ENCODE measurements at places on chromosomes 1 and 21.

- no peak for DNase-seq
Observed at GRCh38 chr1:172118618-172119017, 277.3 kb downstream of the DNM3 start.

DNA sequence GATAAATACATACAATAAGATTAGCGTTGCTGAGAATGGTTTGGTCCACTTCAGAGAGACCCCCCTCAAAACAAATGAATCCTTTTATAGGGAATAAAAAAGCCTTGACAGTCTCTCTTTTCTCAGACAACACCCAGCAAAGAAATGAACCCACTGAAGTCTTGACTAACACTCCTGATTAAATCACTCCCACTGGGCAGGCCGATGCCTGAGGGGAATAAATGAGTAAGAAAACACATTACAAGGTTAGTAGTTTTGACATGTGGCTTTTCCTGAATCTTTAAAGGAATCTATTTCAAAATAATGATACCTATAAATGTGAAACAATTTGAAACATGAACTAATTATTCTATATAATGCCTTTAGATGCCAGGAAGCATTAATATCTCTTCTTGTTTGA, 146.9 kb upstream of the POGK start:
- no peak for DNase-seq

DNA sequence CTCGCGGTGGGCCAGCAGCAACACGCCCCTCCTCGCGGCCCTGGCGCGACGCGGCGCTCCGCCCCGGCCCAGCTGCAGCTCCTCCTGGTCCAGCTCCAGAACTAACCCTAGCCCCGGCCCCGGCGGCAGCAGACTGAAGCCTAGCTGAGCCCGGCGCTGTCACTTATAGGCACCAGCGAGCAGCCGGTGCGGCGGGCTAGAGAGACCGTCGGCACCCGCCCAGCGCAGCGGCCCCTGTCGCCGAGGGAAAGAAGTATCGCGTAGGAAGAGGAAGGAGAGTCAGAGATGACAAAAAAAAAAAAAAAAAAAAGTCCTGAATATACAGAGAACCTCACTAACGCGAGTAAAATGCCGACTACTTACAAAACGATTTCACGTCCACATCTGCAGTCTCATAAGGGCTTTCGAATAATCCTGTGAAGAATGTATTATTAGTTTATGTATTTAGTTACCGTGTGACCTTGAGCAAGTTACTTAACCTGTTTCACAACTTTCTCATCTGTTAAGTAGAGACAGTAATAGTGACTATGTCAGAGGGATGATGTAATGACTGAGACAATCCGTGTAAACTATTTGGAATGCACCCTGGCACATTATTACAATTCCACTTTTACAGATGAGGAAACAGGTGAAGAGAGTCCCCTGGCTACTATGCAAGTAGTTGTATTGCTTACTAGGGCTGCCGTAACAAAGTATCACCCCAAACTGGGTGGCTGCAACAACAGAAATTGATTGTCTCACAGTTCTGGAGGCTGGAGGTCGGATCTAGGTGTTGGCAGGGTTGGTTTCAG, at the start of gene SLC9A1:
Gene SLC9A1, minus strand, starts transcription at position 135 of the 791 bp plus-strand sequence. CDS start 791 bp downstream, outside the sequence.
- peak; percentile 88 for DNase-seq

- no peak for DNase-seq
Observed at GRCh38 chr1:167548059-167548932, 5.3 kb downstream of the CREG1 start.

- DNase-seq: no peak
Observed at GRCh38 chr1:1021010-1021919, 1.3 kb downstream of the AGRN start.

DNA sequence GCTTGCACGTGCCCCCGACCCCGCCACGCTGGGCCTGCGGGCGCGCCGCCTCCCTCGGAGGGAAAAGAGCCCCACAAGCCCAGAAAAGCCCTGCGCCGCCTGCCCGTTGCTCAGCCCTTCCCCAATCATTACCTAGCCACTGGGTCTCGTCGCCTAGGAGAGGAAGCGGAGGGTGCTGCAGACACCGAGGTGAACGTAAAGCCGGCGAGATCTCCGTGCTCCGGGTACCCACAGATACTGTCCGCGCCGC, at the start of gene ENO1:
Gene ENO1, minus strand, starts transcription at position 239 of the 250 bp plus-strand sequence. CDS start 3,778 bp downstream, outside the sequence.
- DNase-seq: no peak

DNA sequence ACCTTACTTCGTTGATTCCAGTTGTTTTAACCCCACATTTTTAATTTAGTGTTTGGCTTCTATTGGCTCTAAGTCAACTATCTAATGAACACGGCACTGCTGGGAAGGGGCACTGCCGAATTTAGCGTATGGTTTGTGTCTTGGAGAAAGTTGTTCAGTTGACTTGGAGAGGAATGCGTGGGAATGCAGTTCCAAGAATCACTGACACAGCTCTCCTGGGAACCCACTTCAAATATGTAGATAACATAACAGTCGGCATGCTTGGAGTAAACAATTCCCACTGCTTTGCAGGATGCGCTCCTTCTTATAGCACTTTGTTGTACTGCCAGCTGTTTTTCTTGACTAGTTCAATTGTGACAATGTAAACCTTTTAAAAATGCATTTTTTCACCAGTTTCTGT, 104.3 kb downstream of the RYR2 start:
- DNase-seq: no peak

- DNase-seq: no peak
Observed at GRCh38 chr1:25803368-25803767, 3.4 kb downstream of the SELENON start.

- DNase-seq: no peak
Observed at GRCh38 chr1:112866151-112866550, 89.8 kb downstream of the SLC16A1 start.

- no peak for DNase-seq
Observed at GRCh38 chr1:84403347-84403746, 5.1 kb downstream of the DNASE2B start.

- peak; percentile 2 for DNase-seq
Observed at GRCh38 chr1:215526147-215526845, 40.8 kb upstream of the KCTD3 start.

GRCh38 chr1:26160527-26161414, 1.9 kb downstream of the FAM110D start:
- DNase-seq: no peak

DNA sequence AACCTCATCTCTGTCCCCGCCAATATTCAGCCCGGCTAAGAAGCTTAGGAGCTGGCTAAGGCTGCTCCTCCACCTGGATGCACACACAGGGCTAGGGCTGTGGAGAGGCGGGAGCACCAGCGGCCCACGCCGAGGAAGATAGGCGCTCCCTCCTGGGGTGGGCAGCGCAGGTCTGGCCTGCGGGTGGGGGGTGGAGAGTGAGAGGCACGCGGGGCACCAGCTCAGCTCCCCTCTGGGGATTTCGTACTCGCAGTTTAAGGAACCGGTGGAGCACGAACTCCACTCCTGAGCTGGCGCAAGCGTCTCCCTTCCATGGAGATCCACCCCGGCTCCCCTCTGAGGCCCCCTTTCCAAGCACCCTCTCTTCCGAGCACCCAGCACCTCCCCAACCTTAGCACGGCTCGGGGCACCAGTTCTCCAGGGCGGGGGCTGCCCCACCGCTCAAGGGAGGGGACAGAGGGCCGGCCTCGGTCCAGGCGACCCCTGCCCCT, 433 bp upstream of the KAZN start:
- no peak for DNase-seq

- DNase-seq: no peak
Observed at GRCh38 chr1:47487850-47488450, 50.1 kb downstream of the FOXD2 start.

DNA sequence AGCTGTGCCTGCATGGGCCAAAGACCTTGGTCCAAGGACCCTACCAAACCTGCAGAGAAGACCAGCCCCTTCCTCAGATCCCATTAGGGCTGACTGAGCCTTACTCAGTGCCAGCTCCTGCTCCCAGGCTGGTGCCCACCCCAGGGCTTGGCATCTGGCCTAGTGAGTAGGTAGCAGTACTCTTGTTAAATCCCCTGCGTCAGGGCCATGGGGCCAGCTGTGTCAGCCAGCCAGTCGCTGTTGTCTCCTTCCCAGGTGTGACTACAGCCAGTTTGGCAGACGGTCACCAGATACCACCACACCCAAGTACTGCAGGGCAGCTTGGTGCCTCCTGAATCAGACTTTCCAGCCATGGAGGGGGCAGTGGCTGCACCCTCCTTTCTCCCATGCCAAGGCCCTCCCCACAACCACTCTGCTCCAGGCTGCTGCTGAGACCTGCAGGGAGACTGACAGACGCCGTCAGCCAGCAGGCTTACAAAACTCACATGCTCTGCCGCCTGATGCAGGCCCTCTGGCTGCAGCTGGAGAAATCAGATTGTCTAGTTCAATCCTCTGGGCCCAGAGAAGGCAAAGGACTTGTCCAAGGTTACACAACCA, 3.0 kb downstream of the TENT5B start:
- no peak for DNase-seq

- DNase-seq: no peak
Observed at GRCh38 chr1:204301171-204301957, 58.4 kb downstream of the PLEKHA6 start.

- no peak for DNase-seq
Observed at GRCh38 chr1:108892356-108893140, 15.8 kb downstream of the GPSM2 start.

DNA sequence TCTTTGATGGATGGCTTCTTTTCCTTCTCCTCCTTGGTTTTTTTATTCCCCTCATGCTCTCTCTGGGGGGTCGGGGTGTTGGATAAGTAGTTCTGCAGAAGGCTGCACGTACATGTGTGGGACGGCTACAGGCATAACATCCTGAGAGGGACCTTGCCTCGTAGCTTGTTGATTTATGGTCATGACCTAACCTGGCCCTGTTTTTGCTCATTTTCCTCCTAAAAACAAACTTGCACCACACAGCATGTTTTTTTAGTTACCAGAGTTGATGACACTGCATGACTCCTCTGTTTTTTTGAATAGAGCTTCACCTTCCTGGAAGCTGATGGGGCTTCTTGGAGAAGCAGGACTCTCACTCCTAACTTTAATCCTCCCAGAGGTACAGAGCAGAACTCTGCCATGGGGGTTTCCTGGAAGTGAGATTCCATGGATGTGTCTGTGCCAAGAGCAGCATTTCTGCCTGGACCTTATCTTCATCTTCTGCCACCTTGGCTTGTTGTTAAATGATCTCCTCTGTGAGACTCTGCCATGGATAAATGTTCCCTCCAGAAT, 114.7 kb downstream of the PAPPA2 start:
- DNase-seq: no peak

GRCh38 chr1:39398278-39399021, 93.0 kb upstream of the BMP8A start:
- peak; percentile 14 for DNase-seq

- no peak for DNase-seq
Observed at GRCh38 chr1:115952547-115952946, 23.8 kb upstream of the SLC22A15 start.

GRCh38 chr1:151990058-151990855, 3.4 kb downstream of the S100A10 start:
- DNase-seq: no peak

DNA sequence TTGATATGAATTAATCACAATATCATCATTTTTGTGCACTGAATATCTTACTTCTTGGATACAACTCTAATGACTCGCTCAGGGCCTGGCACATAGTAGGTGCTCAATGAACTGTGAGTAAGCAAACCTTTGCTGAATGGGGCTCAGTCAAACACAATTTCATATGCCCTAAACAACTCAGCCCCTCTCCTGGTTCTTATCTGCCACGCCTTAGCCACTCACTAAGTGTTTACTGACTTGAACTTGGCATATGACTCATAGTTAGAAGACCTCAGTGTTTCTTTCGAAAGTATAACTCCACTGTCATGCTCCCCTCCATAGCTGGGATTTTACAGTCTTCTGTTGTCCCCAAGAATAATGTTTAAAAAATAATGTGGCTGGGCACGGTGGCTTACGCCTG, 4.8 kb upstream of the IFNLR1 start:
- DNase-seq: no peak

GRCh38 chr1:53406551-53407235, 52.5 kb upstream of the DMRTB1 start:
- DNase-seq: no peak

GRCh38 chr1:247243524-247244137, 12.2 kb upstream of the VN1R5 start:
- DNase-seq: no peak

DNA sequence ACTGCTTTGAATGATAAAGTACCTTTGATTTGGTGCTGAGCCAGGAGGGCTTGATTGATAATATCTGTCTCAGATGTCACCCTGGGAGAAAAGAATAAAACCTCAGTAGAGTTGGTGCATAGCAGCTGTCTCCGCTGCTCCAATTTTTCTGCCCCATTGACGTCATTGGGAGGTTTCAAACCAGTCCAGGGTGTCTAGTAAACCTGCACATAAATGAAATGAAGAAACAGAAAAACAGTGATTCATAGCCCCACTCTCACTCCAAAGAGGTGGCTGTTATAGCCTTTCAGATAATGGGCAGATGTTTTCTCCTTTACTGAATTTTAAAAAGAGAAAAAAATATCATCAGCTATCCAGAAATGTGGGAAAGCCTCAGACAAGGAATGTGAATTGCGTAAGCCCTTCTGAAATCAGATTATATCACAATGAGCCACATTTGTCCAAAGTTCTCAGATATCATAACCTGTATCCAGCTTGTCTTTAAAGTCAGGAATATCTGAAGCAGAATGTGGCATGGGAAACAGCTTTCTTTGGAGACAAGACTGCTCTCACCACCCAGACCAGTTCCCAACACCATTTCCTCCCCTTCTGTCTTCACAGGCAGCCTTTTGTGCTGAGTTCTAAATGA, 351.3 kb upstream of the SGIP1 start:
- DNase-seq: no peak

GRCh38 chr21:41186755-41187536, 19.0 kb downstream of the BACE2 start:
- DNase-seq: no peak

DNA sequence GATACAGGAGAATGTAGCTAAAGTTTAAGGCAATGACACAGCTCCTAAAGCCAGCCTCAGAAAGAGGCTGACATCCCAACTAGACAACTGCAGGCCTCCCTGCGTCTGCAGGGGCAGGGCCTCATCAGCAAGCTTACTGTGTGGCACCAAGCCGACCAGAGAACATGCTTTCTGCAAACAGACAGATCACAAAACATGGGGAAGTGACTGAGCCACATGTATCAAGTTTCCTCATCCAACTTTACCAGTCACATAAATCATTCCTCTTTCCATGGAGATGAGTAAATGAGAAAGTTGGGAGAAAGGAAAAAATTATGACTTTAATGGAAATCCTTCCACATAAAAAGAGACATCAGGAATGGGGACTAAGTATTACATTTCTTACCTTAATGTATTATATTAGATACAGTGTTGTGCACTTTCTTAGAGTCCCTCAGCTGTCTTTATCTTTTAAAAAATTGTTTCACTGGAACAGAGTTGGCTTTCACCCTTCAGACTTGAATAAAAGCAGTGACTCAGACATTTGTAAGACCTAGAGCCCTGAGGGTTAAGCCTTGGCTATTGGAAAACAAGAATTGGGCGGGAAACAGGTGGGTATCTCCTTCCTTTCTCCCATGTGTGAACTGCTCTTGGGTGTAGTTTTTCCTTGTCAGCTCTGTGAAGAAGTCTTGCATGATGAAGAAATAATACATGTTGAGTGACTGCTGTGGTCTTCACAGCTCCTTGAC, 305.7 kb upstream of the SNX7 start:
- DNase-seq: no peak

DNA sequence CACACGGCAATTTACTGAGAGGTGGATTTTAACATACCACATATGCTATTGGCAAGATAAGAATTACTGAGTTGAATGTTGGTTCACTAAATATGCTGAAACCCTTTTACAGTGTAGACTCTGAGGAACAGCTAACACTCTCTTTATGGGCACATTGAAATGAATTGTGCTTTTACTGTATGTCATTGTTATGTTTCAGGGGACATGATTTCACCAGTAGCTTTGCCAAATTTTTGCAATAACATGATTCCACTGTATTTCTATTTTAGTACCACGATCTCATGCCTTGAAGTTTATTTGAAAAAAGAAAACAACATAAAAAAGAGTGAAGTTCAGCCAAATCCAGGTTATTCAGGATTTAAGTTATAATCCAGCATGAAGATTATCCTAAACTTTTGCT, 188.5 kb downstream of the HLX start:
- DNase-seq: no peak
